ENCODE measurements at places on chromosomes 7 and 10.

GRCh38 chr7:73895626-73896025 is 34.7 kb downstream of the TMEM270 start:
- DNase-seq, result no peak

DNA sequence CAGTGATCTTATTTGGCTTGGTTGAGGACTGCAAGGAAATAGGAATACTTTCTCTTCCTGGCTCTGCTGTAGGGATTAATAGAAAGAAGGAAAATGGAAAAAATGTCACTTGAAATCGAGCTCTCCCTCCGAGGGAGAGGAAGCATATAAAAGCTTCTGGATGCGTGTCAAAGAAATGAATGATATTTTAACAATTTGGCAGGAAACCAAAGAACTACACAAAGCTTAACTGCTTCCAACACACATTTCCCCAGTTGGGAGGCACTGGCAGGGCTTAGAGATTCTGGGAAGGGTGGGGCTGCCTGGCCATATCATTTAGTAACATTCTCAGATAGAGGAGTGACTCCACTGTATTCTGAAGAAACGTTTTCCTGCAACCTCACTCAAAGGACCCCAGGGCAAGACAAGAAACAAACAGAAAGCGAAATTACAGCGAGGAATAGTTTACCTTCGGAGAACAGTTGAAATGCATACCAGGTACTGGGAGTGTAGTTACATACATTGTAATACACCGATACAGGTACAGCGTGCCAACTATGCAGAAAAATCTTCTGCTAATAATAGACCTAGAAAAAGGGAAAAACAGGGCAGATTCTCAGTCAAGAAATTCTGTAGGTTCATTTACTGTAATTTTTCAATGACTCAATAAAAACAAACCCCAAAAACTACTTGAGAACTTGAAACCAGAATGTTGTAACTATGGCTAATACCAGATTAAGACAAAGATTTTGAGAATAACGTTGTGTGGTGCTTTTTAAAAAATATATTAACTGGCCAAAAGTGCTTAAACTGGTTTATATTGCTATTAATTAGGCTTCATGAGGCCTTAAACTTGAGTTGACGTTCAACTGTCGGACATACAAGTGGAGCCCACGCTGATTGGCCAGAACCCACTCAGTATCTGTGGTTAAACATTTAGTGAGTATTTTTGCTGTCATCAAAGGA is 75.7 kb upstream of the ASAH2 start:
- peak; percentile 83 for DNase-seq

DNA sequence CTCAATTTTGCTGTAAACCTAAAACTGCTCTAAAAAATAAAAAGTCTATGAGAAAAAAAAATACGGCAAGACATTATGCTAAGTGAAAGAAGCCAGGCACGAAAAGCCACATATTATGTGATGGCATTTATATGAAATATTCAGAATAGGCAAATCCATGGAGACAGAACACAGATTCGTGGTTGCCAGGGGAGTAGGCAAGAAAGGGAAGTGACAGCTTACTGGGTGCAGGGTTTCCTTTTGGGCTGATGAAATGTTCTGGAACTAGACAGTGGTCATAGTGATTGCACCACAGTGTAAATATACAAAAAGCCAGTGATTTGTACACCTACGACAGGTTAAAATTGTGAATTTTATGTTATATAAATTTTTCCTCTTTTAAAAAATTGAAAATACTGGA is 41.3 kb upstream of the GLI3 start:
- no peak for DNase-seq

GRCh38 chr10:132915411-132915810 is 27.0 kb downstream of the CFAP46 start:
- DNase-seq, result no peak

- DNase-seq, result no peak
Observed at GRCh38 chr7:44695756-44696155, 52.9 kb upstream of the ZMIZ2 start.

- DNase-seq, result no peak
Observed at GRCh38 chr10:102431452-102432124, 786 bp downstream of the CUEDC2 start.

GRCh38 chr10:131797626-131798025 is 103.2 kb upstream of the PPP2R2D start:
- no peak for DNase-seq

DNA sequence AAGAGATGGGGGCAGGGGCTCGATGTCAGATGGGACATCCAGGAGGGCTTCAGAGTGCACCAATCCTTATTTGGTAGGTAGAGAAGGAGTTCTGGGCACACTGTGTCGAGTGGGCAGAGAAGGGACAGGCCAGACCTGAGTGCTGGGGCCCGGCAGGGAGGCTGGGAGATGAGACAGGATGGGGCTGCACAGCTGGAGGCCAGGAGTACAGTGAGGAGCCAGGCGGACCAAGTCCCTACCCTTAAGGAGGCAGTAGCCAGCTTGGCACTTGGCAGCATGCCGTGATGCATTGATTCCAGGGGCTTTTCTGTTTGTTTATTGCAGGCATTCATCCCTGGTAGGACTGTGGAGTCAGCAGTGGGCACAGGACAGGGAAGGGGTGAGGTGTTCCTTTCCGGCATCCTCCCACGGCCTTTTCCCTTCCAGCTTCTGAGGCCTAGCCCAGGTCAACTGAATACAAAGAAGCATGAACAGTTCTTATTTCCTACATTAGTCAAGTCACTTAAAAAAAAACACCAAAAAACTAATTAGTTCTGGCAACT is 168.8 kb upstream of the CDCA7L start:
- no peak for DNase-seq

GRCh38 chr10:22427890-22428571 is 82.7 kb downstream of the SPAG6 start:
- DNase-seq, result peak; percentile 93

- no peak for DNase-seq
Observed at GRCh38 chr7:107505997-107506673, 36.3 kb downstream of the GPR22 start.

- DNase-seq, result no peak
Observed at GRCh38 chr7:11290863-11291262, 317.2 kb downstream of the PHF14 start.

DNA sequence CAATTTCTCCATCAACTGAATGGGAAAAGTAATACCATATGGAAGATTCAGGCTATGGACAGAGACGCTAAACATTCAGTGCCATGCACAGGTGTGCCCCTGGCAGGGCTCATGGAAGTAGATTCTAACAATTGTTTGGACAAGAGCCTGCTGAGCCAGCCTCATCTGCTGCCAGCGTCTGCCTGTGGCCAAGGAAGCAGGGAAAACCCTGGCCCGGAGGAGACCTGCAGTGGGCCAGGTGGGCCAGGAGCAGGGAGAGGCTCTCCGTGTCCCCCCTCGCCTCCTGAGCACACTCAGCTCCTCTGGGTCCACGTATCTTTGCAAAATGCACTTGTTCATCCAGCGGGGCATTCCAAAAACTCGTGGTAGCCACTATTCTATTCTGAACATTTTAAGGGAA is 130.1 kb downstream of the TCERG1L start:
- no peak for DNase-seq

DNA sequence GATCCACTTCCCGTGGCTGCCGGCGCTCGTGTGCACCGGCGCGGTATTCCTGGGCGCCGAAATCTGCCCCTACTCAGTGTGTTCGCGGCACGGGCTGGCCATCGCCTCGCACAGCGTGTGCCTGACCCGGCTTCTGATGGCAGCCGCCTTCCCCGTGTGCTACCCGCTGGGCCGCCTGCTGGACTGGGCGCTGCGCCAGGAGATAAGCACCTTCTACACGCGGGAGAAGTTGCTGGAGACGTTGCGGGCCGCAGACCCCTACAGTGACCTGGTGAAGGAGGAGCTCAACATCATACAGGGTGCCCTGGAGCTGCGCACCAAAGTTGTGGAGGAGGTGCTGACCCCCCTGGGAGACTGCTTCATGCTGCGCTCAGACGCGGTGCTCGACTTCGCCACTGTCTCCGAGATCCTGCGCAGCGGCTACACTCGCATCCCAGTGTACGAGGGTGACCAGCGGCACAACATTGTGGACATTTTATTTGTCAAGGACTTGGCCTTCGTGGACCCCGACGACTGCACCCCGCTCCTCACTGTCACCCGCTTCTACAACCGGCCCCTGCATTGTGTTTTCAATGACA is 1.3 kb downstream of the CNNM1 start:
- no peak for DNase-seq

DNA sequence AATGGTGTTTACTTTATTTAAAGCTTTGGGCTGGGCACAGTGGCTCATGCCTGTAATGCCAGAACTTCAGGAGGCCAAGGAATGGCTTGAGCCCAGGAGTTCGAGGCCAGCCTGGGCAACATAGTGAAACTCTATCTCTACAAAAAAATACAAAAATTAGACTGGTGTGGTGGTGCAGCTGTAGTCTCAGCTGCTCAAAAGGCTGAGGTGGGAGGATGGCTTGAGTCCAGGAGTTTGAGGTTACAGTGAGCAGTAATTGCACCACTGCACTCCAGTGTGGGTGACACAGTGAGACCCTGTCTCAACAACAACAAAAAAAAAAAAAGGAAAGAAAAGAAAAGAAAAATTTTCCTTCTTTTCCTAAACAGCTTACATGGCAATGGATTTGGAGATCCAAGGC is 22.0 kb downstream of the SLC16A9 start:
- DNase-seq, result no peak

DNA sequence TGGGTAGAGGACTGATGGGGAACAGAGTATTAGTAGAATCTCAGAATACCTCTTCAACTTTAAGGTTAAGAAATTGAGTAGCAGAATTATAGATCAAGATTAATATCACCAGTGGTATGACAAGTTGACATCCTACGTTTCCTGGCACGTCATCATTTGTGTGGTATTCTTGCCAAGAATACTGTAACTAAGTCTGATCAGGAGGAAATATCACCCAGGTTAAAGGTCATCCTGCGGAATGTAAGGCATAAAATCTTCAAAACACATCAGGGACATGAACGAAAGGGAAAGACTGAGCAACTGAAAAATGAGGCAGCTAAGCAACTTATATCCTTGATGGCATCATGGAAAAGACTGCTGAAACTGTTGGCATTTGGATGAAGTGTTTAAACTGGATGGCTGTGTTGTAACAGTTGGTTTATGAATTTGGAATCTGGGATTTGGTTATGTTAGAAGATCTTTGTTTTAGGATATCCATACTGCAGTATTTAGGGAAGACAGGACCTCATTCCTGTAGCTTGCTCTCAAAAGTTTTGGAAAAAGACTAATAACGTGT is 86.1 kb downstream of the TRIM24 start:
- no peak for DNase-seq
